K562 (cell line): ENCODE measurements at places on chromosomes 4 and X. TPM values are rescaled to one million over a fixed set of nuclear protein-coding genes. Genes with fewer than 3 reads are reported as not detected.

SLITRK4 gene
- total RNA-seq, result not detected in 2 replicates

UGT2B17 gene
- 0.11 and 0.13 TPM in 2 replicates for total RNA-seq

RTL3 gene
- total RNA-seq, result not detected in 2 replicates

PAGE1 gene
- total RNA-seq, result 77.5 and 80.2 TPM in 2 replicates

TCEAL2 gene
- total RNA-seq, result not detected in 2 replicates

- peak; percentile 21 for DNase-seq
- no peaks in the 10 kb centered on the region for H3K27me3 ChIP-seq
- H3K4me3 ChIP-seq, result no peak overlapping the region
- no peaks in the 10 kb centered on the region; the same call in 1 of the 2 replicates for H3K4me1 ChIP-seq
Observed at GRCh38 chr4:3160438-3160837, 86.0 kb downstream of the HTT start.

DNA sequence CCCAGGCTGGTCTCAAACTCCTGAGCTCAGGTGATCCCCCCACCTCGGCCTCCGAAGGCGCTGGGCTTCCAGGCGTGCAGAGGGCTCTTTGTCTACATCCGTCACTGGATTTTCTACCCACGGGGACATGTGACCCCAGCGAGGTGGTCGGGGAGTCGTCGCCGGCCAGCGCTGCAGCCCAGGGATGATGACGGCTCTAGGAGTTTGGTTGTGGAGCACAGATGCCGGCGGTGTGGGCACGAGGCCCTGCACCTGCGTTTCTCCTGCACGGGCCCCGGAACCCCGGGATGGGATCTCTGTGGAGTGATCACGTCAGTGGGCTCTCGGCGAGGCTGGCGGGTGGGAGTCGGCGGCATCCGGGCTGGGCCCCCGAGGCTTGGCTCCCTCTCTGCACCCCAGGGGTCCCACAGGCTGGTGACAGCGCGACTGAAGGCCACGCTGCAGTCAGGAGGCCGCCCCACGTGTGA, 9.1 kb upstream of the GTPBP6 start:
- DNase-seq, result no peak
- no peaks in the 10 kb centered on the region; the same call in 1 of the 2 replicates for H3K27me3 ChIP-seq
- no peaks in the 10 kb centered on the region for H3K36me3 ChIP-seq

GRCh38 chrX:2398064-2398656, 102.6 kb downstream of the DHRSX start:
- DNase-seq, result no peak
- H3K27ac ChIP-seq, result no peak overlapping the region
- H3K27me3 ChIP-seq, result no peaks in the 10 kb centered on the region

- peaks cover 2% of the 10 kb centered on the region; the same call in 2 of the 3 replicates for H3K4me1 ChIP-seq
- H3K36me3 ChIP-seq, result no peaks in the 10 kb centered on the region
- no peak overlapping the region for H3K4me3 ChIP-seq
- DNase-seq, result no peak
- H3K27me3 ChIP-seq, result no peaks in the 10 kb centered on the region
Observed at GRCh38 chr4:47465004-47465403, 1.5 kb upstream of the COMMD8 start.

DNA sequence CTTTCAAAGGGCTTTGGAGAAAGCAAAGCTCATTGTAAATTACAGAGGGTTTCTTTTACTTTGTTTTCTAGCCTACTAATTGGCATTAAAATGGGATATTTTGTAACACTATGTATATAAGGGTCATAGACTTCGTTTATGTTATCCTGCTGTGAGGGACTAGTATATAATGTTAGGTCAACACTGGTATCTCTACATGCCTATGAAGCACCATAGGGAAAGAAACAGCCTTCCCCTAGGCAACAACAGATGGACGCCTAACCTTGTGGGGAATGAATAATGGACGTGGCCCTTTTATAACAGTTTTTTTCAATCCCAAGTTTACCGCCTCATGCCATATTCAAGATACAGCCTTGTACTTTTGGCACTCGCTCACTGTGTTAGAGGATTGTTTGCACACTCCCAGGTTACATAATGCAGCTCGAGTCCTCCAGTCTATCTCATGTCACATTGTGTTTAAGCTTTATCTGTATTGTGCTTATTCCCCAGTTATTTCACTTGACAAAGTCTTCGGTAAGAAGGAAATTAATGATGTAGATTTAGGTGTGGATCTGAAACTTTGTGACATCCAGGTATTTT, 711.0 kb downstream of the RPA4 start:
- DNase-seq, result no peak
- H3K4me1 ChIP-seq, result no peaks in the 10 kb centered on the region
- H3K27me3 ChIP-seq, result no peaks in the 10 kb centered on the region
- H3K36me3 ChIP-seq, result no peaks in the 10 kb centered on the region
- no peak overlapping the region for H3K4me3 ChIP-seq

DNA sequence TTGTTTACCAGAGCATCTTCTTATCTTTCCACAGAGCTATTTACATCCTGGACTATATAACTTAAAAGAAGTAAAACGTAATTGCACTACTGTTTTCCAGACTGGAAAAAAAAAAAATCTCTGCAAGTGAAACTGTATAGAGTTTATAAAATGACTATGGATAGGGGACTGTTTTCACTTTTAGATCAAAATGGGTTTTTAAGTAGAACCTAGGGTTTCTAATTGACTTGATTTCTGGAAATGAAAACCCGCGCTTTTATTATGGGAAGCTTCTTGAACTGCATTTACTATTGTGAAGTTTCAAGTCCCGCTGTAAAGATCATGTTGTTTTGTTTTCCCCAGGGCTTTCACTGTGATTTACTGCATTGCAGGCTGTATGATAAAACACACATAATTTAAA, 162.7 kb downstream of the STIM2 start:
- DNase-seq, result no peak
- H3K27me3 ChIP-seq, result no peaks in the 10 kb centered on the region
- no peak overlapping the region for H3K27ac ChIP-seq
- no peaks in the 10 kb centered on the region for H3K36me3 ChIP-seq
- H3K4me1 ChIP-seq, result no peaks in the 10 kb centered on the region
- no peak overlapping the region for H3K4me3 ChIP-seq

- DNase-seq, result no peak
- H3K27ac ChIP-seq, result no peak overlapping the region
- H3K4me1 ChIP-seq, result no peaks in the 10 kb centered on the region
- H3K36me3 ChIP-seq, result no peaks in the 10 kb centered on the region
- H3K27me3 ChIP-seq, result no peaks in the 10 kb centered on the region
Observed at GRCh38 chr4:20026456-20026855, 225.2 kb upstream of the SLIT2 start.

- H3K4me3 ChIP-seq, result no peak overlapping the region
- H3K27ac ChIP-seq, result no peak overlapping the region
- H3K27me3 ChIP-seq, result no peaks in the 10 kb centered on the region; the same call in 2 of the 3 replicates
- H3K36me3 ChIP-seq, result no peaks in the 10 kb centered on the region
Observed at GRCh38 chrX:12700745-12701144, 90.5 kb upstream of the PRPS2 start.

- H3K4me3 ChIP-seq, result no peak overlapping the region
- no peak for DNase-seq
- H3K27ac ChIP-seq, result no peak overlapping the region
Observed at GRCh38 chrX:147180886-147181285, 366.3 kb upstream of the CXorf51A start.

- peak overlapping the region; percentile 48; the same call in 2 of the 3 replicates for H3K27ac ChIP-seq
- peak; percentile 46 for DNase-seq
- no peaks in the 10 kb centered on the region for H3K27me3 ChIP-seq
- peak overlapping the region; percentile 46 for H3K4me3 ChIP-seq
Observed at GRCh38 chrX:276581-277201, 4.5 kb upstream of the PLCXD1 start.

GRCh38 chrX:132837967-132838366, 120.5 kb downstream of the HS6ST2 start:
- no peaks in the 10 kb centered on the region for H3K36me3 ChIP-seq
- no peaks in the 10 kb centered on the region for H3K4me1 ChIP-seq
- no peak for DNase-seq
- H3K27ac ChIP-seq, result no peak overlapping the region

- H3K27ac ChIP-seq, result no peak overlapping the region
- no peak for DNase-seq
- H3K36me3 ChIP-seq, result no peaks in the 10 kb centered on the region
- H3K27me3 ChIP-seq, result no peaks in the 10 kb centered on the region
- no peaks in the 10 kb centered on the region for H3K4me1 ChIP-seq
- no peak overlapping the region for H3K4me3 ChIP-seq
Observed at GRCh38 chr4:166421556-166422156, 548.6 kb downstream of the TLL1 start.

DNA sequence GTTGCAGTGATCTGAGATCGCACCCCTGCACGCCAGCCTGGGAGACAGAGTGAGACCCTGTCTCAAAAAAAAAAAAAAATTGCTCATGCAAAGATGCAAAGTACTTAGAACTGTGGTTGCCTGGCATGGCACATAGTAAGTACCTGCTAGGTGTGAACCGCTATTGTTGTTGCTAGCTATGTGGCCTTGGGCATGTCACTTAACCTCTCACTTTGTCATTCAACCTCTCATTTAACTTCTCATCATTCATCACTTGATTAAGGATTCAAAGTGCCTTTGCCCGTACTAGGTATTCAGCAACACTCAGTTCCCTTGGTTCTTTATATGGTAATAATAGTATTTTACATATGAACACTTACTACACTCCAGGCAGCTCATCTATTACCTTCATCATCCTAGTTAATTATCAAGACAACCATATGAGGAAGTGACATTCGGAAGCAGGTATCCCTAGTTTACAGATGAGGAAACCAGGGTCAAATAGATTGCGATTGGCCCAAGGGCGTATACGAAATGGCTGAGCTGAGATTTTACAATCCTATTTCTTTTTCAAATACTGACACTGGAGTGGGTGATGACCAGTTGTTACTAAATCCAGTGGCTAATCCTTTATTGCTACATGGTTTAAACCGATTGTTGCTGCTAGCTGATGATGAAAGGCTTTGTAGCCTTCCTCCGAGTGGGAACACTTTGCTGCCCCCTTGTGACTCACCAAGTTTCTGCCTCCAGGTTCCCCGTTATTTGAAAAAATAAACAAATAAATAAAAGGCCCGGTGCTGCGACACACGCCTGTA, 28.8 kb upstream of the SOWAHD start:
- peaks cover 6% of the 10 kb centered on the region; the same call in 1 of the 3 replicates for H3K27me3 ChIP-seq
- no peaks in the 10 kb centered on the region for H3K36me3 ChIP-seq
- no peak overlapping the region for H3K4me3 ChIP-seq
- H3K4me1 ChIP-seq, result peaks cover 5% of the 10 kb centered on the region; the same call in 1 of the 3 replicates

- H3K36me3 ChIP-seq, result no peaks in the 10 kb centered on the region
- H3K27ac ChIP-seq, result no peak overlapping the region
- no peaks in the 10 kb centered on the region for H3K27me3 ChIP-seq
- peaks cover 35% of the 10 kb centered on the region for H3K4me1 ChIP-seq
- no peak overlapping the region for H3K4me3 ChIP-seq
Observed at GRCh38 chrX:275476-275966, 5.7 kb upstream of the PLCXD1 start.

DNA sequence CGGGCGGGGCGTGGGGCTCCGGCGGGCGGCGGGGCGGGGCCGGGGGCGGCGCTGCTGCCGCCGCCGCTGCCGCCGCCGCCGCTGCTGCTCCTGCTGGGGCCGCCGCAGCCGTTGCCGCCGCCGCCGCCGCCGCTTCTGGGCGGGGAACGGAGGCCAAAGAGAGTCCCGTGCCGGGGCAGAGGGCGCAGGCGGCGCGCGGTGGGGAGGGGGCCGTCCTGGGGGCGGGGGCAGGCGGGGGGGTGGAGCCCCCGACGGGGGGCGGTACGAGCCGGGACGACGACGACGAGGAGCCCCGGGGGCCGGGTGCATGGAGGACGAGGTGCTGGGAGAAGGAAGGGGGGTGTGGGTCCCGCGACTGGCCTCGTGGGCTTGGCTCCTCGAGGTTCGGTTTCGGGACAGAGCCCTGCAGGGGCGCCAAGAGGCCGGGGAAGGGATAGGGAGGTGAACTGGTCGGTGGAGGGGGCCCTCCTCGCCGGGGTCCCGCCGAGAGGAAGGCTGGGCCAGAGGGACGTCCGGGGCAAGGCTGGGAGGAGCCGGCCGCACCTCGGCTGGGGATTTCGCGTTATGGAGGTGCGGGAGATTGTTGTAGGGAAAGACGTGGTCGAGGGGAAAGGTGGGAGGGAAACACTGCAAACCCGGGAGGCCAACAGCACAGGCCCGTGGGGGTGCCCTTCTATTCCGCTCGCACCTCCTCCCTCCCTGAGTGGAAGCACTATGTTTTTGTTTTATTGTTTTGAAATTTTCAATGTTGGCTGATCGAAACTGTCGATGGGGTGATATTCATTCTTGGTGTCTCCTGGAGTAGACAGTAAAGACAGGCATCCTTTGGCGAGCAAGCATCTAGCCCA, 1.9 kb downstream of the BCORL1 start:
- H3K36me3 ChIP-seq, result peaks cover 7% of the 10 kb centered on the region; the same call in 2 of the 3 replicates
- DNase-seq, result peak; percentile 73
- H3K4me3 ChIP-seq, result peak overlapping the region; percentile 53
- H3K4me1 ChIP-seq, result peaks cover 10% of the 10 kb centered on the region; the same call in 2 of the 3 replicates
- peak overlapping the region; percentile 68; the same call in 2 of the 3 replicates for H3K27ac ChIP-seq

GRCh38 chrX:85243761-85244449, at the start of the genes SATL1 and ZNF711:
TSS of gene SATL1 (minus strand) at chrX:85243779. CDS start at chrX:85108968, 134,811 bp downstream.
TSS of gene ZNF711 (plus strand) at chrX:85243991. CDS start at chrX:85247573, 3,582 bp downstream.
- H3K4me1 ChIP-seq, result peaks cover 4% of the 10 kb centered on the region; the same call in 1 of the 2 replicates
- no peaks in the 10 kb centered on the region for H3K27me3 ChIP-seq
- H3K4me3 ChIP-seq, result peak within 1 kb of the TSS; percentile 50
- DNase-seq, result peak; percentile 27
- H3K36me3 ChIP-seq, result no peaks in the 10 kb centered on the region

DNA sequence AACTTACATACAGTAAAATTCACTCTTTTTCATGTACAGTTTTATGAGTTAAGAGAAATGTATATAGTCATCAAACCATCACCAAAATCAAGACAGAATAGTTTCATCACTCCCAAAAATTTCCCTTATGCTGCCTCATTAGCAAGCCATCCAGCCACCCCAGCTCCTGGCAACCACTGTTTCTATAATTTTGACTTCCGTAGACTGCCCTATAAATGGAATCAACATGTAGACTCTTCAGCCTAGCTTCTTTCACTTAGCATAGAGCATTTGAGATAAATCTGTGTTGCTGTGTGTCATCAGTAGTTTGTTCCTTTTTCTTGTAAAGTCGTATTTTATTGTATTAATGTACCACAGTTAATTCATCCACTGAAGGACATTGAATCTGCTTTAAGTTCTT, 23.2 kb downstream of the HDX start:
- no peaks in the 10 kb centered on the region for H3K4me1 ChIP-seq
- H3K4me3 ChIP-seq, result no peak overlapping the region
- no peaks in the 10 kb centered on the region for H3K27me3 ChIP-seq
- DNase-seq, result no peak

- H3K36me3 ChIP-seq, result no peaks in the 10 kb centered on the region
- no peak for DNase-seq
- H3K4me3 ChIP-seq, result no peak overlapping the region
- H3K4me1 ChIP-seq, result no peaks in the 10 kb centered on the region
- no peak overlapping the region for H3K27ac ChIP-seq
Observed at GRCh38 chr4:22573198-22573597, 57.3 kb upstream of the ADGRA3 start.

DNA sequence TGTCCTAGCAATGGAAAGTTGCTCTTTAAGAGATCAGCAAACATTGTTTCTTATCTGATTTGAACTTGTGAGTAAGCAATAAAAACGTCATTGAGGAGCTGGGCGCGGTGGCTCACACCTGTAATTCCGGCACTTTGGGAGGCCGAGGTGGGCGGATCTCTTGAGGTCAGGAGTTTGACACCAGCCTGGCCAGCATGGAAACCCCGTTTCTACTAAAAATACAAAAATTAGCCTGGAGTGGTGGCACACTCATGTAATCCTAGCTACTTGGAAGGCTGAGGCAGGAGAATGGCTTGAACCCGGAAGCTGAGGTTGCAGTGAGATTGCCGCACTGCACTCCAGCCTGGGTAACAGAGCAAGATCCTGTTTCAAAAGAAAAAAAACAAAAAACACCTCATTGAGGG, 11.2 kb upstream of the PLAC8 start:
- no peak for DNase-seq
- no peaks in the 10 kb centered on the region for H3K27me3 ChIP-seq
- H3K4me3 ChIP-seq, result no peak overlapping the region
- no peaks in the 10 kb centered on the region for H3K36me3 ChIP-seq
- no peaks in the 10 kb centered on the region for H3K4me1 ChIP-seq
